ENCODE measurements at places on chromosomes 5 and 9.

DNA sequence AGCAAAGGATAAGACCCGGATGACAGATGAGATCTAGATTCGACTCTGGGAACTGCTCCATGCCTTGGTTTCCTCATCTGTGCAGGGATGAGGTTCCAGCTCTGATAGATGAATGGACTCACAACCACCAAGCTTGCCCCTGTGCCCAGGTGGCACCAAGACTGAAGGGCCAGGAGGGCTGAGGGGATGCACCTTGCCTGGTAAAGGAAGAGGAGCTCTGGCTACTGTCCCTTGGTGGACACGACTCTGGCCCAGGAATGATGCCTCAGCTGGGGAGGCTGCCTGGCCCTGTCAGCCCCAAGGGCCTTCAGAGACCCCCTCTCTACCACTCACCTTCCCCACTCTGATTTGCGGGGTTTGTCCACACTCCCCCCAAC lies 24.9 kb upstream of the ANXA6 start:
- no peak for DNase-seq

- peak; percentile 14 for DNase-seq
These were observed 82.5 kb downstream of the ESM1 start for GRCh38 chr5:54902791-54903473.

DNA sequence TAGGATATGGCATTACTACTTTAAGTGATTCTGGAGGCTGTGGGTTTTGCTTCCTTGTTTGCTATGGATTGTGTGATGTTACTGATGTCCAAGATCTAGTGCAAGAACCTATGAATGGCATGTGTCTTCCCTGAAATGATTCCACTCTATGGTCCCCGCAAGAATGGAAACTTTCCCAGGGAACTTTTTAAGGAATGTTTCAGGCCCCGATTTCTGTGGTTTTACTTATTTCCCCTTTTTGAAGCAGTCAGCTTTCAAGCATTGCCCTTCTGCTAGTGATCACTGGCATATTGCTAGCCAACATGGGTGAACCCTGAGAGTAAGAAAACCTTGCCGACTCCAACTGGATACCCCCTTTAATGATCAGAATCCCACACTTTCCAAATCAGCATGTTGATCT lies 26.6 kb upstream of the CD180 start:
- no peak for DNase-seq

DNA sequence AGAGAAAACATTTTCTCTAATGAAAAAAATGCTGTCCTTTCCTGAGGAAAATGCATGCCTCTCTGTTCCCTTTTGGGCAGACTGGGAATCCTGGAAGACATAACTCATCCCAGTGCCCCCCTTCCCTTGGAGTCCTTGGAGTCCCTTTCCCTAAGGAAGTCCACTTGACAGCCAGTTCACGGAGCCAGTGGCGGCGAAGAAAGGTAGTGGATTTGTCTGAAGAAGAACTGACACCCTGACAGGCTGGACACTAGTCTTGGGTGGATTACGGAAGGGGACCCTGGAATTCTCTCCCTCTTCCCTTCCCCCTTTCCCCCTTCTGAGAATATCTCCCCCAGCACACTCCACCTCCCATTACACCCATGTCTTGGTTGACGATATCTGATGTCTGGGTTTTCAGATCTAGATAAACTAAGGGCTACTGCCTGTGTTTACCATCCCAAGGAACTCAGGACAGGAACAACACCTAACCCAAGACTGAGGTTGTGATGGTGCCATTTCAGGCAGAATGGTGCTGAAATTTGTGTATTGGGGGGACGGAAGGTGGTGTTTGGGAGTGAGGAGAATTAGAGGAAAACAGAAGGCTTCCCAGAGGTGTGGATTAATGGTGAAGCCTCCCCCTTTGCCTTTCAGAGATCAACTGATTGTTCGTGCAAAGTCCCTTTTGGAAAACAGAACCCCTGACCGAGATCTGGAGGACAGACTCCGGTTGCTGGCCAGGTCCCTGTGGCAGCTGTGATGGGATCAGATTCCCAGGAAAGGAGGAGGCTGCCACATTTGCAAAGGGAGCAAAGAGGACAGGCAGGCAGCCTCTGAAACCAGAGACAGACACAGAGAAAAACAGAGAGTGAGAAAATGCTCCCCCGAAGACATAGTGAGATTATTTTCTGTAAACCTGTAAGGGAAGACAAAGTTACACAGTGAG lies 704 bp downstream of the SPARC start:
- no peak for DNase-seq

- DNase-seq = no peak
These were observed 50.1 kb upstream of the ANKRD33B start for GRCh38 chr5:10513501-10514442.

- no peak for DNase-seq
These were observed 155.3 kb upstream of the GNA14 start for GRCh38 chr9:77803423-77803822.

- DNase-seq = no peak
These were observed 11.0 kb downstream of the TRIO start for GRCh38 chr5:14153932-14154731.

GRCh38 chr5:103079796-103080195 lies 40.1 kb downstream of the GIN1 start:
- no peak for DNase-seq

DNA sequence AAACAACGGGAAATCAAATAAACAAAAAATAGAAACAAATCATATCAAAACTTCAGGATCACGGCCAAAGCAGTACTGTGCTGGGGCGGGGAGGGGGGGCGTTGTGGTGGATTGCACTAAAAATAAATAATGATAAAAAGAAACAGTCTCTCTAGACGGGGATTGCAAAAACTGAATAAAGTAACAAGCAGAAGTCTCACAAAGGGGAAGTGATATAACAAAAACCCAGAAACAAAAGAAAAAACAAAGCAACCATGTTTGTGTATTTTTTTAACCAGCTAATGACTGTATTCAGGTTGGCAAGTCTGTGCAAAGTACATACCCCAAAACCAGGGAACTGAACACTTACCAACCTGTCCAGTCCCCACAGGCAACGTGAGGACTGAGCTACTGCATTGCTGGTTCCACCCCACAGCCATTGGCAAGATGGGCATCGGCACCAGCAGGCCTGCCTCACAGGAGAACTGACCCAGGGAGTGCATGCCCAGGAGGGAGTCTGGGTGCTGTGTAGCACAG lies 24.1 kb downstream of the BICD2 start:
- no peak for DNase-seq

GRCh38 chr5:135862086-135862485 lies 27.6 kb downstream of the SLC25A48 start:
- DNase-seq = no peak

- DNase-seq = no peak
These were observed 282.9 kb downstream of the NFIB start for GRCh38 chr9:14031060-14031414.

DNA sequence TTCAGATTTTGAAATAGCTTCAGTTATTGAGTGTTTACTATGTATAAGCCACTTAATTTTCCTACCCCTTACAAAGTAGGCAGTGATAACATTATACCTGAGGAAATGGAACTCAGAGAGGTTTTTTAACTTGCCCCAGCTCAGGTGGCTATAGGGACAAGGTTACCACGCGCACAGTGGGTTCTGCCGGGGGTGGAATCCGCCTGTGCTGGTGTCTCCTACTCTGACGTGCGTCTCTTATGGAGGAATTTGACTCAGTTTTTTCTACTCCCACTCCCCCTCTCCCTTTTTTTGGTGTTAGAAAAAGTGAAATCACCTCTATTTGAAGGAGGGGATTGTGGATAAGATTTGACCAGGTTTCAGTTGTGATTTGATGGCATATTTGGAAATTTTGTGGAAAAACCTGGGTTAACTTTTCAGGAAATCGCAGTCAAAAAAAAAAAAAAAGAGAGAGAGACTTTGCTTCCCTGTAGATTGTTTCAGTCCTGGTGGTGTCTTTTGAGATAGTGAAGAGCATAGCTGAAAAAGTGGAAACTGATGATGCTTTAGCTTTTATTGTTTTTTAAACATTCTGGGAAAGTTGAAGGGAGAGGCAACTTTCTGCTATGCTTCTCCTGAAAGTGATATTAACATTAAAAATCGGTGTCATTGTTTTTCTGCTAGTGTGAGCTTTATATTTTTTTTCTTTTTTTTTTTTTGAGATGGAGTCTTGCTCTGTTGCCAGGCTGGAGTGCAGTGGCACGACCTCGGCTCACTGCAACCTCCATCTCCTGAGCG lies 15.9 kb downstream of the TRIO start:
- no peak for DNase-seq
